Smooth muscle cell of the coronary artery (primary cell): ENCODE measurements at places on chromosomes 7 and 10. TPM values are rescaled to one million over a fixed set of nuclear protein-coding genes. Genes with fewer than 3 reads are reported as not detected.

The MRPL43 gene
- total RNA-seq: 60.5 and 82.1 TPM in 2 replicates

The PIP4K2A gene
- total RNA-seq: 15.2 and 56.9 TPM in 2 replicates

The PAPOLB gene
- total RNA-seq: 0.08 TPM in 1 of 2 replicates, not detected in the other

The C10orf53 gene
- total RNA-seq: not detected in 2 replicates

The SEMA4G gene
- total RNA-seq: 0.47 and 0.53 TPM in 2 replicates

The CPA4 gene
- total RNA-seq: 52.9 and 72.7 TPM in 2 replicates

The ADIRF gene
- total RNA-seq: 44.9 and 184 TPM in 2 replicates

The TMEM178B gene
- total RNA-seq: 0.08 and 0.12 TPM in 2 replicates

The ITGA8 gene
- total RNA-seq: 1.5 and 17.6 TPM in 2 replicates
